GM03348 (cell line): ENCODE measurements at places on chromosomes 1 and 21.

DNA sequence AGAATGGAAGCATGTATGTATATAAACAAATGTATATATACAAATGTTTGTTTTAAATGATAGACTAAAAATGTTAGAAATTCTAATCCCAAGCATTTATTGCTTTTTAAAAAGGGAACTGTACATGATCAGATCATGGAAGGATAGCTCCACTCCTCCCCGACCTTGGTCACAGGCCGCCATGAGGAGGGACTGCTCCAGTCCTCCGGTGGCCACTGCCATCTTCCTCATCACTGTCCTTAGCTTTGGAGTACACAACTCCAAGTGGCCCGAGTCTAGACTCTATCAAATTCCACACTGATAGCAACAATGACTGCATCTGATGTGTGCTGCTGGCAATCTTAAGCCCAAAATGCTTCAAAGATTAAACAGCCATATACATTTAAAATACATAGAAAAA is 9.7 kb downstream of the SYF2 start:
- no peak for DNase-seq

DNA sequence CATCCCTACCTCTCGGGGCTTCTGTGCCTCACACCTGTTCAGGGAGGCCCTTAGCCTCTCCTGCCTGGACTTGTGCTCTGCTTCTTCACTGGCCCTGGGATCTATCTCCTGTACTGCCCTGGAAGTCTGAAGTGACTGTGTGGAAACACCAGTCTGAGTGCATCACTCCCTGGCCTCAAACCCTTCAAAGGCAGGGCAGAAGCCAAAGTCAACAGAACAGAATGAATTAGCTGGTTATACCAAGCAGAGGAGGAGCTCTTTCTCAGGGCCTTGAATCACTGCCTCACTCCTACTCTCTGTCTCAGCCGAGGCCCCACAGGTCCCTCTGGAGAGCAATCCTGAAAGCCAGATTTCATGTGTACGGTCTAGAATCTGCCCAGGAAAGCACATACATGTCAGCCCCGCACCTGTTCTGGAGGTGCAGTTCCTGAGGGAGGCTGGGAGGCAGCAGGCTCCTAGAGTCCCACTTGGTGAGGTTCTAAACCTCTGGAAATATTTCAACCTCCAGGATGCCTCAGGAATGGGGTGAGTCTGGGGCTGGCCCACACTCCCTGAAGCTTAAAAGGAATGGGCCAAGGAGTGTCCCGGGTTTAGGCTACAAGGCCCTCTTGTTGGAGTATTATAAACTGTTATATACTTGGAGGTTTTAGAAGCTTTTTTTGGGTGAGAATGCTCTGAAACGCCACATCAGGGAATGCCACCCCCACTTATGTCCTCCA is 98.3 kb downstream of the ABCA4 start:
- peak; percentile 87 for DNase-seq

GRCh38 chr1:97063532-97063931 is 341.9 kb downstream of the PTBP2 start:
- no peak for DNase-seq

GRCh38 chr21:17753736-17754135 is 65.4 kb downstream of the C21orf91 start:
- DNase-seq, result no peak

DNA sequence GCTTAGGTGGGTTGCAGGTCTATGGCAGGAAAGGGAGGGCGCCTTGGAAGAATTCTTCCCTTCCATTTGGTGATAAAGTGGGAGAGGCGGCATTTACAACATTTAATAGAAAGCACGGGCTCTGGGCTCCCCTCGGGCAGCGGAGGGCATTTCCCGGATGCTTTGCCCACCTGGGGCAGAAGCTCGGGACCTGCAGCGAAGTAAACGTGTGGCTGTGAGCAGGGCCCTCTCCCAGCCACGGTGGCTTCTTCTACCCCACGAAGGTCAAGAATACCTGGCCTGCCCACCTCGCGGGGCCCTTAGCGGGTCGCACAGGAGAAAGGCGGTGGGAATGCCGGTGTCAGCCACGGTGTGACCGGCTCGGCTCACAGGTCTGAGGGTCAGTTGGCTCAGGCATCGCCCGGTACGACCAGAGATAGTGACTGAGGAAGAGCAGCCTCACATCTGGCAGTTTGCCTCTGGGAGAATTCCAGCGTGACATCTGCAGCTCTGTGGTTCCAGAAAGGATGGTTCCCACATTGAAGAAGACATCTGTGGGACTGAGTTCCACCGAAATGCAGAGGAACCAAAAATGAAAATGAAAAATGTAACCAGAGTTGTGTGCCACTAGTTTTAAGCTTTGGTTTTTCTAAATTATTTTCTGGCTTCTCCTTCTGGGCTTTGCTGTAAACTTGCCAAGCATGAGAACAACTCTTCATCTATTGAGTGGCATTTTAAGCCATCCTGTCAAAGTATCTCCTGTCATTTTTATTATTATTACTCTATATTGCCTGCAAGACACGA is 720 bp upstream of the F3 start:
- DNase-seq, result peak; percentile 63

DNA sequence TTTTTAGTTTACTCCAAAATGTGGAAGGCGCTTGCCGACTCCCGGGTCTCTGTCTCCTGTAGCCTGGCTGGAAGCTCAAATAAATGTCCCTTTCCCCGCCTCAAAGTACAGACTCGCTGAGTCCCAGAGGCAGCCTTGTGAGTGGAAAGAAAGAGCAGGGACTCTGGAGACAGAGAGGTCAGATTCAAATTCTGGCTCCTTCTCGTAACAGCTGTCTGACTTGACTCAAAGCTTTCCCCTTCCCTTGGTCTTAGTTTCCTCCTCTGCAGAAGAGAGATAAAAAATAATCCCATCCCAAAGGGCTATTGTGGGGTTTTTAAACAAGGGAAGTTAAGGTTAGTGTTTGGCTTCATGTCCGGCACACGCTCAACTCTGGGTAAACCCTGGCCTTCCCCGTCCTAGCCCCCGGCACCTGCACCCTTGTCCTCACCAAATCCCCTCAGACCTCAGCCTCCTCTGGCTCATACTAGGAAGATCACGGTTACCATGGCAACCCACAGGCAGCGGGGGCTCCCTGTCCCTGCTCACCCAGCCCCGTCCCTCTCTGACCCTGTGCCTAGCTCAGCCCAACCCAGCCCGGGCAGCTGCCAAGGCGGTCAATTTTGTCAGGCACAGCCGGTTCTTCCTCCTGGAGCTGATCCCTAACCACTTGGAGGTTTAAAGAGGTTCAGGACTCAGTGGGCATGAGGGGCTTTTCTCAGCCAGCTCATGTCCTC is 49.2 kb upstream of the IGSF21 start:
- DNase-seq, result no peak

- no peak for DNase-seq
These were observed 74.4 kb downstream of the COL24A1 start for GRCh38 chr1:86082183-86082582.

DNA sequence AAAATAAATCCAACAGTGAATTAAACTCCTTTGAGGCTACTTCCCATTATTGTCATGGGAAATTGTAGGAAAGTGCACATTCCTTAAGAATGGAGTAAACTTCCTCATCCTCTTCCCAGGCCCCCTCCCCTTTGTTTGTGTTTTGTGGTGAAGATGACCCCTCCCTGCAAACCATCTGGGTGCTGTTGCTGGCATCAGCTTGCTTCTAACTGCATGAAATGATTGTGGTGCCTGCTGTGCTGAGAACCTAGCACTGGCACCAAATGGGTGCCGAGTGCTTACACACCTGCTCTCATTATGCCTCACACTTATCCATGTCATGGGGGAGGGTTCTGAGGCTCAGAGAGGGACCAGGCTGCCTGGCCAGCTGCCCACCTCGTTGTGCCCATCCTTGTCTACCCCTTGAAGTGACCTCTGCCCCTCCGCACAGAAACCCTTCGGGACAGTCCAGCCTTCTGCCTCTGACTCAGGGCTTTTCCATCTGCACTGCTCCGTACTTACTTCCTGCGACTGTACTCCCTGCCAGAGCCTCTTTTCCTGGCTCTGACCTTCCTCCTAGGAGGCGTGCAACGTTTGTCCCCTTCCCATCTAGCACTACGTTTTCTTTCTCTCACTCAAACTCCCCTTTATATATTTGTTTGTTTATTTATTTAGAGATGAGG is 30.6 kb downstream of the CAPN2 start:
- DNase-seq, result no peak

GRCh38 chr1:152189657-152190442 is 30.8 kb upstream of the RPTN start:
- peak; percentile 76 for DNase-seq

DNA sequence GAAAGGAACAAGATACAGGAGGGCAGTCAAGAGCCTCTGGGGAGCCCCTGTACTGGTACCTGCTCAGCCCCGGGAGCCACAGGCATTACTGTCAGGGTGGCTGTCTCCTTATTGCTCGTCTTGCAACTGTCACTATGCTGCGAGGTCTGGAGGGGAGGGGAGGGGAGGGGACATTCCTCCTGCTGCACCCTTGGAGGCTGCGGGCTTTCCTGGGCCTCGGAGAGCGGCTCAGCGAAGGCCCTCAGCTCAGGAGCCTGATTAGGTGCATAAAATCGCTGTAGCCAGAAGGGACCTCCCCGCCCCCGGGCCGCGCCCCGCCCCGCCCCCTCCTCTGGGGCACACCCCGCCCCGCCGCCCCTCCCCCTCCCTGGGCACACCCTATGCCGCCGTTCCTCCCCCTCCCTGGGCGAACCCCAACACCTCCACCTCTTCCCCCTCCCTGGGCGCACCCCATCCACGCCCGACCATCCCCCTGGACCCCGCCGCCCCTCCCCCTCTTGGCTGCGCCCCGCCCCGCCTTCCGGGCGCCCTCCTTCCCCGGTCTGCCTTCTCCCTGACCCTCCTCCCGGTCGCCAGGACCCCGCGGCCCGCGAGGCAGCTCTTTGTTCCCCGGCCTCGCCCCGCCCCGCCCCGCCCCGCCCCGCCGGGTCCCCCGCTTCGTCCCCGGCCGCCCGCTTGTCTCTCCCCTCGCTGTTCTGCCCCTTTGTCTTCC is 35.5 kb downstream of the CACHD1 start:
- DNase-seq, result peak; percentile 65

DNA sequence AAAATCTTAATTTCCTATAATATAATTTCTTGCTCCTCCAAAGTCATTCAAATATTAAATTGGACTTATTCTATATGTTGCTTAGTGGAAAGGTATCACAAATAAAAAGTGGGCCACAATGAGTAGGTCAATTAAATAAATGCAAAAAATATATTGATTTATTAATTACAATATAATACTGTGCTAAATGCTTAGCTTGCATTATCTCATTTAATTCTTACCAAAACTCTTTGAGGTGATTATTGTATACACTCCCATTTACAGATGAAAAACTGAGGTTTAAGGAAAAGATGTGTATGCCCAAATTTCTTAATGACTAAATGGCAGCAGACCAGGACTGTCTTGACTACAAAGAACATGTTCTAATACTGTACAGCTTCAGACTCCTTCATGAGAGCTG is 325.3 kb upstream of the SGIP1 start:
- DNase-seq, result no peak

DNA sequence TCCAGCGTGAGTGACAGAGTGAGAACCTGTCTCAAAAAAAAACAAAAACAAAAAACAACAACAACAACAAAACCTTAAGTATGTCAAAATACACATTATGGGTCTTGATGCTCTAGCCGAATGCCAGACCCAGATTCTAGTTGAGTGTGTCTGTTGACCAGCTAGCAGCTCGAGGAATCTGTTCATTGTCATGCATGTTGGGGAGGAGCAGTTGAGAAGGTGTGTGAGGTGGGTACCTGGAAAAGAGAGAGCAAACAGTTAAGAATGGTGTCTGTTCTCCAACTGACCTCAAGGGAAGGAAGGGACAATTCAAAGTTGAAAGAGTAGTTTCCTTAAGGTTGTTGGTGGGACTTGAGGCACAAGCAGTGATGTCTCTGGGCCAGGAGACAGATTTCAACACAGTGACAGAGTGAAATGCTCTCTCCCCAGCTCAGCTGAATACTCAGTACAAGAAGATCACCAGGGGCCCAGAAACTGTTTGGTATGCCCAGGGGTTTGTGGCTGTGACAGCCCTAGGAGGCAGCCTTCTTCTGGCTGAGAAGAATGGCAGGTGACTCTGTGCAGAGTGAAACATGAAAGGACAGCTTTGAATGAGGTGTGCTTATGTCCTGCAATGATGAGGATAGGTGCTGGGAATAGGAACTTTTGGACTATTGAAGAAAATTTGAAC is 14.4 kb upstream of the POU2F1 start:
- no peak for DNase-seq

DNA sequence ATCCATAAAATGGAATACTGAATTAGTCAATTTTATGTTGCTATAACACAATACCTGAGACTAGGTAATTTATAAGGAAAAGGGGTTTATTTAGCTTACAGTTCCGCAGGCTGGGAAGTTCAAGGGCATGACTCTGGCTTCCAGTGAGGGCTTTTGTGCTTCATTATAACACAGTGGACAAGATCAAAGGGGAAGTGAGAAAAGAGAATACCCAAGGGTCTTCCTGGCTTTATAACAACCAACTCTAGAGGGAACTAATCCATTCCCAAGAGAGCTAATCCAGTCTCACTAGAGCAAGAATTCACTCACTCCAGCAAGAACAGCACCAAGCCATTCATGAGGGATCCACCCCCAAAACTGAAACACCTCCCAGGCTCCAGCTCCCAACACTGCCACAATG is 3.1 kb downstream of the KIFAP3 start:
- DNase-seq, result no peak

DNA sequence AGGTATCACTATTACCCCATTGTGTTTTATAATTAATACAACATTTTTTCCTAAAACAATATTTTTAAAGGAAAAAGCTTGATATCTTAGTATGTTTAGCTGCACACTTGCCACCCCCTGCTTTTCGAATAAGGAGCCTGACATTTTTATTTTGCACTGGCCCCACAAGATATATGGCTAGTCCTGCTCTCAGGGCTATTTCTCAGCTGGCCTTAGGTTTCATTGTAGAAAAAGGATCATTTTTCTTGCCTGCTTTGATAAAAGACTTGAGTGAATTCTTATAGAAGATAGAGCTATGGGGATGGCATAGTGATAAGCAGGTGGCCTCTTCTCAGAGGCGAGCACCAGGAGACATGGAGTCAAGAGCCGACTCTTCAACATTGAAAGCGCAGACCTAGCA is 167.0 kb downstream of the FAM78B start:
- DNase-seq, result no peak

DNA sequence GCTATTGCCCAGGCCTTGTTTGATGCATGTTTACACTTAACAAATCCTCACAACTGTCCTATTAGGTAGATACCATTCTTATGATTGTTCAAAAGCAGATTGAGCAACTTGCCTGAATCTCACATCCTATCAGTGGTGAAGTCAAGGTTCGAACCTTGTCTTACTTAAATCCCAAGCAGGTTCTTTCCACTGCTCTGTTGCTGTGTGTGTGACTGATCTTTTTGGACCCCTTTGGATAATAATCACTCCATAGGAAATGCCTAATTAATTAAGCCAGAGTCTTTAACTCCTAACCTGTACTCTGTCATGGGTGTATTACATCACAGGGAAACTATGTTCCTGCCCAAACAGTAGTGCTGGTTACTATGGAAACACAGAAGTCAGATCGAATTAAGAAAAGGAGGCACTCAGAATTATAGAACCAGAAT is 84.2 kb downstream of the SPATA46 start:
- no peak for DNase-seq

- DNase-seq, result no peak
These were observed 77.5 kb downstream of the SLC45A1 start for GRCh38 chr1:8395433-8395866.
